ENCODE measurements at places on chromosomes 3 and 15.

DNA sequence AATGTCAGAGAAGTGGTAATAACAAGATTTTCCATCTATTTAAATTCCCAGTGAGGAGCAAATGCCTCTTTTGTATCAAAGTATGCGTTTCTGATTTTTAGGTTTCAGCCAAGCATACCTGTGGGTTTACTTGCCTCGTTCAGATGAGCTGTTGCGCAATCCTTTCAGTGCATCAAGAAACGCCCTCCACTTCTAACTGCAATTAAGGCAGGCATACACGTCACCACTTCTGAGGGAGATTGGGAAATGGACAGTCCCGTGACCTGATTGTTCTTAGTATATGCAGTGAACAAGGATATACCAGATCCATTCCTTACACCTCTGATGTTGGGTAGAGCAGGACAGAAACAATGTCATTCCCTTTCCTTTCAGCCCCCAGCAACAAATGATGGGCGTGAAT is 219.0 kb downstream of the ITPR1 start:
- DNase-seq = no peak

DNA sequence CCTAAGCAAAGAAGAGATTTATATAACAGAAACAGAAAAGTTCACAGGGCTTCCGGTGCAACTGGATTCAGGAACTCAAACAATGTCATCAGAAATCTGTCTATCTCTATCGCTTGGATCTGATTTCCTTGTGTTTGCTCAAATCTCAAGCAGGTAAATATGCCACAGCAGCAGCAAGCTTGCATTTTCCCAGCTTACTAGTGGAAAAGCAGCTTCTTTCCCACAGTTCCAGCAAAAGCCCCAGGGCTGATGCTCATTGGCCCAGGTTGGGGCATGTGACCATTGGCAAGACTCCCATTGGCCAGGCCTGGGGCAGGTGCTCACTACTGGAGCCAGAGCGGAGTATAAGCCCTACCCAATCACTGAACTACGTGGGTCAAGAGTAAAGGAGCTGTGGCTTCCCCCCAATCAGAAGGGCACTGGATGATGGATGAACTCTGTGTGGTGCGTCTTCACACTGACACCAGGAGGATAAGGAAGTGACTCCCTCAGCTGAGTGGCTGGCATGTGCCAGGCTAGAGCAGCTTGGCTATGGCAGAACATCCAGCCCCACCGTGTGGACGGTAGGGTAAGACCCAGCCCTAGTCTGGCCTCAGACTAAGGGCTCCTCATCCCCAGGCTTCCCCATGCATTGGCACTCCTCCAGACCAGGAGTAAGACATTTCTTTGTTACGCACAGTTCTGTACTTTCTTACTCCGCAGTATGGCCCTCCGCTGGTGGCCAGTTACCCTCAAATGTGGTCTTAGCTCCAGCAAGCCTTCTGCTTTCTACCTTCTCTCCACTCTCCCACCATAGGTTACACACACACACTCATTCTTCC is 13.1 kb upstream of the VIPR1 start:
- no peak for DNase-seq

- DNase-seq = no peak
These were observed 614 bp downstream of the CHCHD6 start for GRCh38 chr3:126704494-126705214.

- DNase-seq = no peak
These were observed 23.5 kb downstream of the PFN2 start for GRCh38 chr3:149947231-149947630.

DNA sequence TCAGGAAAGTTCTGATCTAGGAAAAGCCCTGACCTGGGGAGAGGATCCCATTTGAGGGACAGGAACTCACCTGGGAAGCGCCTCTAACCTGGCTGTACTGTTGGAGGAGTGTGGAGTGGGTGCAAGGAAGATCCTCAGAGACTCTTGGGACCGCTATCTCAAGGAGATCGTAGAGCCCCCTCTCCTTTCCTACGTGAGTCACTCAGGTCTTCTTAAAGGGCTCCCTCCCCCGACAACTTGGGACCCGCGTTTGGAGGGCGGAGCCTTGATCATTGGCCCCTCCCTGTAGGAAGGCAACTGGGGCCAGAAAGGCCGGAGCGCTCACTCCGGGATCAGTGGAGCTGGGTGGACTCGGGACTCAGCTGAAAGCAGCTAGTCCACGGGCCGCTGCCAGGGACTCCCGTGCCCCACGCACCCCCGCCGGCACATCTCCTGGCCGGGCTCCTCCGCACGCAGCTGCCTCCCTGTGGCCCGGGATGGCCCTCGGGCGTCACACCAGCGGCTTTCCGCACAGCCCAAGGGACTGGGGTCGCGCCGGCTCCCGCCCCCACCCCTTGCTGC is 520 bp downstream of the SLC26A6 start:
- DNase-seq = no peak

DNA sequence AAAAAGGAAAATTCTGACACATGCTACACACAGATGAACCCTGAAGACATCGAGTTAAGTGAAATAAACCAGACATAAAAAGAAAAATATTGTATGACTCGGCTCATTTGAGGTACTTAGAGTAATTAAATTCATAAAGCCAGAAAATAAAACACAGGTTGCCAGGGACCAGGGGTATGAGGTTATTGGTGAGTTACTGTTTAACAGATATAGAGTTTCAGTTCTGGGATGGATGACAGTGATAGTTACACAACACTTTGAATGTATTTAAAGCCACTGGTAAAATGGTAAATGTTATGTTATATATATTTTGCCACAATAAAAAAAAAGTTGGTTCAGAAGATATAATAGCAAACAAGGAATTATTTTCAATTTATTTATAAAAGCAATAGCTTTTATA is 436.1 kb upstream of the WNT5A start:
- DNase-seq = no peak

DNA sequence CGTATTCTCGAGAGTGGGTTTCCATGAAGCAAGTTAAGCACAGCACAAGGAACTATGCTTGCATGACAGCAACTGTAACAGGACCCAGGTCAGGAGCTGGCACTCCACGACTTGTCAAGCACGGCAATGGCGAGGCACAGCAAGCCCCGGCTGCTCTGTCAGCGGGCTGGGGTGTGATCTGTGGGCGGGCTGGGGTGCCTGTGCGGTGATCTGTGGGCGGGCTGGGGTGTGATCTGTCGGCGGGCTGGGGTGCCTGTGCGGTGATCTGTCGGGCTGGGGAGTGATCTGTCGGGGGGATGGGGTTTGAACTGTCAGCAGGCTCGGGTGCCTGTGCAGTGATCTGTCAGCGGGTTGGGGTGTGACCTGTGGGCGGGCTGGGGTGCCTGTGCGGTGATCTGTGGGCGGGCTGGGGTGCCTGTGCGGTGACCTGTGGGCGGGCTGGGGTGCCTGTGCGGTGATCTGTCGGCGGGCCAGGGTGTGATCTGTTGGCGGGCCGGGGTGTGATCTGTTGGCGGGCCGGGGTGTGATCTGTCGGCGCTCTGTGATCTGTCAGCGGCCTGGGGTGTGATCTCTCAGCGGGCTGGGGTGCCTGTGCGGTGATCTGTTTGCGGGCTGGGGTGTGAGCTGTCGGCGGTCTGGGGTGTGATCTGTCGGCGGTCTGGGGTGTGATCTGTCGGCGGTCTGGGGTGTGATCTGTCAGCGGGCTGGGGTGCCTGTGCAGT is 205.7 kb downstream of the XXYLT1 start:
- DNase-seq = no peak

DNA sequence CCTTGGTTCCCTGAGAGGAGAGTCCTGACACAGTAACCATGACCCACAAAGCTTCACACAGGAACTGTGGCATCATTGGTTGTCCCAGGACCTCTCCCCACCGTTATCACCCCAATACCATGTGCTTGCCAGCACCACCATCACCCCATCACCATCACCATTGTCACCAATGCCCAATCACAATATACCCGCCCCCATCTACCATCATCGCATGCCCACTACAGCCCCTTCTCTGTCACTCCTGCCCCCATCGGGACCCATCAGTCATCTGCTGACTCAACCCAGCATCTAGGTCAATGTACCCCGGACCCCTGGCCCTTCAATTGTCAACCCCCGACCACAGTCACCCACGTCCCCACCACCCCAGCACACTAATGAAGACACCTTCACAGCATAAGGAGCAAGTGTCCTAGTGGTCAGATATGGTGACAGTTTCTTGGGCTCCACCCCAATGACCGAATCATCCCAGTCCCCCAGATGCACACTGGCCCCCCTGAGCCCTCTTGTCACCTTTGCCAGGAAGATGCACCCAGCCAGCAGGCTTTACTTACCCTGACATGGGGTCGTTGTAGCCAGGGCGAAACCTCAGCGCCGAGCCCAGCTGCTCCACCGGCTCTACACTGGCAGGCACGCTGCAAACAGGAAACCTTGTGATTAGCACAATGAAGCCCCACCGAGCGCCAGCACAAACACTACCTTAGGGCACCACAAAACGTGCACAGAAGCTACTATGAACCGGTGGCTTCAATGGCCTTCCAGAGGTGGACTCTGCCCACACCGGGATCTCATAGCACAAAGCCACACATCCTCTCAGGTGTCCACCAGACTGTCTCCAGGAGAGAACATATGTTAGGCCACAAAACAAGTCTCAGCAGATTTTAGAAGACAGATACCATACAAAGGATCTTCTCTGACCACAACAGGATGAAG is 25.1 kb downstream of the SHISA5 start:
- no peak for DNase-seq

DNA sequence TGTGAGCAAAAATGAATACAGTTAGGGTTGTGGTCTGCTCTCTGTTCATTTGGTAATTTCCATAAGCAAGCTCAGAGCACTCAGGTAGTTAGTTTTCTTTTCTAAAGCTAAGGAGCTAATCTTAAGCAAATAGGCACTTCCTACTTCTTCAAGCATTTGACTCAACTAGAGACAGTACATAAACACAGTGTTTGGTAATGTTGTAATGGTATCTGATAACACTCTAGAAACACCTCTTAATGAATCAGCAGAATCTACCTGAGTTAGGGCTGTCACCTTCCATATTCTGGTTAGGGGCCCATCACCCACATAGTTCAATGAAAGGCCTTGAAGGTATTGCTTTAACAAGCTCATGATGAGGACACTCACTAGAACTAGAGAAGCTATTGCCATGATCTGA is 83.1 kb downstream of the PLCH1 start:
- no peak for DNase-seq

DNA sequence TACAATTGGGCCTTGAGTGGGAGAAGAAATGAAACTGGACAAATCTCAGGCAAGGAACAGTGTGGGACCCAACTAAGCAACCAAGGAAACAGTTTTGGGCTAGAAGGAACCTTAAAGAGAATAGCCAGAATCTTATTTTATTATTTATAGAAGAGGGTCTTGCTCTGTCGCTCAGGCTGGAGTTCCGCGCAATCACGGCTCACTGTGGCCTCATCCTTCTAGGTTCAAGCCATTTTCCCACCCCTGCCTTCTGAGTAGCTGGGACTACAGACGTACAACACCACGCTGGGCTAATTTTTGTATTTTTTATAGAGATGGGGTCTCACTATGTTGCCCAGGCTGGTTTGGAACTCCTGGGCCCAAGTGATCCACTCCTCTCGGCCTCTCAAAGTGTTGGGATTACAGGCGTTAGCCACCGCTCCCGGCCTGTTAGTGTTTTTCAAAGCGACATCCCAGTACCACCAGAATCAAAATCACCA is 734 bp upstream of the WDR76 start:
- DNase-seq = no peak

- DNase-seq = no peak
These were observed 14.1 kb upstream of the TMEM40 start for GRCh38 chr3:12773030-12773709.

DNA sequence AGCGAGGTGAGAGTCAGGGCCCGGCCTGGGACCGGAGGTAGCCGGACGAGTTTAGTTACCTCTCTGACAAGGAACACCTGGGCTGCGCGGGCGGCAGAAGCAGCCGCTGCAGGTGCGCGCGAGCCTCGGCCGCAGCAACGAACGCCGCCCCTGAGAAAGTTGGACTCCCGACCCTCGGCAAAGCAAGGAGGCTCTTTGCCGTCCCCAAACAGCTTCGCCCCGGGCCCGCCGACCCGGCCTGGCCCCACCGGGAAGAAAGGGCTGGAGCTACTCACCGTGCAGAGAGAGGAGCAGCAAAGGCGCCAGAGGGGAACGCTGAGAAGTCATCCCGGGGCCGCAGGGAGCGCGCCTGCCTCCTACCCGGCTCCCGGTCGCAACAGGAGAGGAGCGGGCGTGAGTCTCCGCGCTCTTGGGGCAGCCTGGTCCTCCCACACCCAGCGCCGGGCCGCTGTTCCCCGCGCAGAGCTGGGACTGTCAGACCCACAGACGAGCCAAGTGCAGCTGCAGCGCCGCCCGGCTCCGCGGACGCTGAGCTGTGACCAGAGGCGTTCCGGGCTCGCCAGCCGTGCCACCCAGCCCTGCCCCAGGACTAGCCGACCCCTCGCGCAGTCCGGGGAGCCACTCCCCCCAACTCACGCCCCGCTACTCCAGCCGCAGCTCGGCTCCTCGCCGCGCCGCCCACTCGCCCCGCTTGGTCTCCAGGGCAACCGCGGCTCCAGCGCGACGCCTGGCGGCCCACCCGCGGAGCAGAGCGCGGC is at the start of gene IGSF11:
IGSF11 (minus strand) TSS at position 591 of the 758 bp plus-strand sequence; CDS start at position 327, 264 bp downstream.
- DNase-seq = peak; percentile 47

- no peak for DNase-seq
These were observed 72.5 kb downstream of the GTPBP8 start for GRCh38 chr3:113063126-113063894.

DNA sequence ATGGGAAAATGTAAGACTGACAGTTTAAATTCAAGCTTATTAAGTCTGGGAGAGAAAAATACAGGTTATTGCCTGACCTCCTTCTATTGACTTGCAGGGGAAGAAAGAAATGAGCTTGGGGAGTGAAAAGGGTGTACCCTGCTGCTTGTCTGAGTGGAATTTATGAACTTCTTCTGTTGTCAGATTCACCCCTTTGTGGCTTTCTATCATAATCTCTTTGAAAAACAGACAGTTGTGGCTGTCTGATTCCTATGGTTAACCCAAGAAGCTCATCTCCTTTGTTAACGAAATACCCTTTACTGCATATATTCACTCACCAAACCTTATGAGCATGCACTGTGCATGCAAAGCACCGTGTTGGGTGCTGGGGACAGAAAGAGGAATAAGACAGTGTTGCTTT is 22.5 kb downstream of the GPD1L start:
- DNase-seq = no peak

- no peak for DNase-seq
These were observed 286.2 kb upstream of the GPR149 start for GRCh38 chr3:154716170-154716569.

DNA sequence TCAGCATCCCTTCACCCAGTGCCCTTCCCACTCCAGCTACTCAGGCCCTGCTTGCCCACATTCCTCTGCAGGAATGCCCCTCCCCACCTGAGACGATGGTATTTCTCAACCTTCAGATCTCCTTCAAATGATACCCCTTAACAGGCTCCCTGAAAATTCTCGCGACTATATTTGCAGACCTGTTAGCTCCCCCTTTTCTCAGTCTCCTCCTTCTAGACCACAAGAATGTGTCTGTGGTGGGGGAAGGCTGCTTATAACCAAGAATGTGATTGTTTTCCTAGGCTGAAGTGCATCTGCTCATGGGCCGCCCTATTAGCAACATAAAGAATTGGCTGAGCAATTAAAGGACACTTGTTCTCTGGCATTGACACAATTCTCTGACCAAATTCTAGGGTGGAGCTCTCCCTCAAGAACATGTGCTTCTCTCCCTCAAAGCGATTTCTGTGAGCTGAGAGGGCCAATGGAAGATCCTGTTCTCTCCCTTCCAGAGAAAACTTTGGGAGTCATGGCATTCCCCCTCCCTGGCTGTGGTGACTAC is 19.1 kb upstream of the LIMD1 start:
- DNase-seq = no peak

GRCh38 chr15:92394309-92395097 is 822 bp downstream of the ST8SIA2 start:
- no peak for DNase-seq

Measured in NCI-H1436 (cell line).